ENCODE measurements at places on chromosomes 12 and 14.
A peak's percentile ranks its signal among the peaks of the same experiment; 100 is the strongest.

- no peak for DNase-seq
These were observed 1.8 kb upstream of the SSPN start for GRCh38 chr12:26193539-26193938.

DNA sequence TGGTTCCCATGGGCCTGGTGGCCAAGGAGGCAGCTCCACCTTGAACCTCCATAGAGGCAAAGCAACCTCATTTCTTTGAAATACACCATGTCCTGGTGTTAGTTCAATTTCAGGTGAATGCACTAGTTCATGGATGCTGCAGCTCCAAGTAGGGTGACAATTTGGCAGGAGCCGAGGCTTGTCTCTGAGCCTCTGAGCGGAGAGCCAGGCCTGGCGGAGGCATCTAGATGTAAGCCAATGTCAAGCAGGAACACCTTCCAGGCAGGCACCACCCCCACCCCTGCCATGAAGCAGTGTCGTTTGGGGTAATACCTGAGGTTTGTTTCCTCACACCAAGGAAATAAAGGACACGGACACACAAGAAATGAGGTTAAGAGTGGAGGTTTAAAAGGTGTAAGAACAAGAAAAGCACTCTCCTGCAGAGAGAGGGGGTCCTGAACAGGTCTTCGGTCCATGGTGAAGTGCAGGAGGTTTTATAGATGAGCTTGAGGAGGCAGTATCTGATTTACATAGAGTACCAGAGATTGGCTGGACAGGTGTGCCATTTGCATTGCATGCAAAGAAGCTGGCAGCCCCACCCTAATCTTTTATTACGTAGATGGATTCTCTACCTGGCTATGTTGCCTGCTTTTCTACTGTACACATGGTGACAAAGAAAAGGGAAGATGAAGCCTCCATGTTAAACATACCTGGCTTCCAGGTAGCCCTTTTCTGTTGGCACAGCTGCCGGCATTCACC is 60.3 kb downstream of the RIN3 start:
- no peak for DNase-seq

DNA sequence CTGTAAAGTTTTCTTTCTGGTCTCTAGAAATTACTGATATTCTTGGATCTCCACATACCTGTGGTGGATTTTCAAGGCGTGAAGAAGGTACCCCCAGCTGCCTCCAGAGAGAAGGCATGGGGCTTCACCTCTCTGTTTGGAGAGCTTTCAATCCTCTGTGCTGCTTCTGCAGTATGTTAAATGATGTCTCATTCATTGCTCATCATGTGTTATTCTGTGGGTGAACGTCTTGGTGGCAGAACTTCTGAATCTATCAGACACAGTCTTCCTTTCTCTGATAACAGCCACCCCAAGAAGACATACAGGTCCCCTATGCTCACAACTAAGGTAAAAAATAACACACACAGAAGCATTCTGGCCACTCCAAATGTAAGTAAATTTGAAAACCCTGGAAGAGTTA is 221.3 kb upstream of the TMEM260 start:
- no peak for DNase-seq

DNA sequence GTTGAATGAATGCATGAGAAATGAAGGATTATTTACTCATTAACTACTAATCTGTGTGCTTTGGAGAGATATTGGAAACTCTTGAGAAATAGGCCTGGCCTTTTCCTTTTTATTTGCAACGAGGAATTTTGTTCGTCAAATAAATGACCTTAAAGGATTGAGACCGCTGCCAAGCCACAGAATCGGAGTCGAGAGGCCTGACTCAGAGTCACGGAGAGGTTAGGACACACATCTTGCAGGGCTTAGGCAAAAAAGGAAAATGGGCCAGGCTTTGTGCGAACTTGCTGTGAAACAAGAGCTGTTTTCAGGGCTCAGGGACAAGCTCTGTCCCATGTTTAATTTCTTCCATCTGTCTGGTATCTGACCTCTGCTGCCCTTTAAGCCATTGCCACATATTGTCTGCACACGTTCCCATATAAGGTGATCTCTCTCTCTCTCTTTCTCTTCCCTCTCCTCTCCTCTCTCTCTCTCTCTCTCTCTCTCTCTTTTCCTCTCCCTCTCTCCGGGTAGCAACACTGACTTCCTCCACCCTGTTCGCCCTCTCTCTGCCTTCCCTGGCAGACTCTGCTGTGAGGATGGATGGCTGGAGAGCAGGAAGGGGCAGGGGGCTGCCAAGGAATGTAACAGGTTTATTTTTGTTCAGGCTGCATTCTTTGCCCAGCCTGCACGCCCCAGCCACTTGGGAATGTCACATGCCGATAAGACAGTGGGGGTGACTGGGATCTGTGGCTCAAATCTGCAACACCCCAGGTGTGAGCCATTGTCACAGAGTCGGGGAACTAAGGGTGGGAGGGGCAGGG is 14.9 kb upstream of the IFT81 start:
- peak; percentile 74 for DNase-seq

DNA sequence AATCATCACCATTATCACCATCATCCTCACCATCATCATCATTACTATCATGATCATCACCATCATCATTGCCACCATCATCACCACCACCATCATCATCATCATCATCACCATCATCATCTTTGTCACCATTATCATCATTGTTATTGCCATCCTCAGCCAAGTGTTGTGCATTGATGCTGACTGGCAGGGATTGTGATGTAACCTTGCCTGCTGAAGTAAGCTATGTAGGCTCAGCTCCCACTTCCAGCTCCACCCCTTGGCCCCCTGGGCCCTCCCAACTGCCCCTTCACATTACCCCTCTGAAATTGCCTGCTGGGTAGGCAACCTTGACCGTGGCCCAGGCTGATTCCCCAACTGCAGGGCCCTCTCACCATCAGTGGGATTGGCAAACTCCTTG is 37.6 kb downstream of the SVOP start:
- no peak for DNase-seq

GRCh38 chr12:45572114-45572513 is 157.4 kb upstream of the ARID2 start:
- DNase-seq, result no peak

- DNase-seq, result no peak
These were observed 24.1 kb upstream of the CRADD start for GRCh38 chr12:93653079-93653478.

- no peak for DNase-seq
These were observed 175.3 kb downstream of the ESR2 start for GRCh38 chr14:64118892-64119291.

GRCh38 chr14:59325906-59326305 is 137.4 kb downstream of the DAAM1 start:
- no peak for DNase-seq

DNA sequence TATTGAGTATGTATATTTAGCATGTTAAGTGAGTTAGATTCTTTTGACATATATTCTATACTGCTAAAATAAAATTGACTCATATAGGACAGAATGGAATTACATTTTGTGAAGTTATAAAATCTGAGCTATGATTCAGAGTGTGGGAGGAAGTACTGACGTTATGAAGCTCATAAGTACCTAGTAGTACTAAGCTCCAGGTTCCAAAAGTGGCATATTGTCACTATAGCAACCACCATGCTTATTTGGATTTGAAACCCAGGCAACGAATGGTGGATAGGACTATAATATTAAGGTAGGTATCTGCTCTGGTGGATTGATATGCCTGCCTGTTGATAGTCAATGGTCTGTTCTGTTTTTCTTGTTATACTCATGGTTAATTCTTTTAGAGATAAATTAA is 2.2 kb upstream of the FBXO33 start:
- DNase-seq, result no peak

DNA sequence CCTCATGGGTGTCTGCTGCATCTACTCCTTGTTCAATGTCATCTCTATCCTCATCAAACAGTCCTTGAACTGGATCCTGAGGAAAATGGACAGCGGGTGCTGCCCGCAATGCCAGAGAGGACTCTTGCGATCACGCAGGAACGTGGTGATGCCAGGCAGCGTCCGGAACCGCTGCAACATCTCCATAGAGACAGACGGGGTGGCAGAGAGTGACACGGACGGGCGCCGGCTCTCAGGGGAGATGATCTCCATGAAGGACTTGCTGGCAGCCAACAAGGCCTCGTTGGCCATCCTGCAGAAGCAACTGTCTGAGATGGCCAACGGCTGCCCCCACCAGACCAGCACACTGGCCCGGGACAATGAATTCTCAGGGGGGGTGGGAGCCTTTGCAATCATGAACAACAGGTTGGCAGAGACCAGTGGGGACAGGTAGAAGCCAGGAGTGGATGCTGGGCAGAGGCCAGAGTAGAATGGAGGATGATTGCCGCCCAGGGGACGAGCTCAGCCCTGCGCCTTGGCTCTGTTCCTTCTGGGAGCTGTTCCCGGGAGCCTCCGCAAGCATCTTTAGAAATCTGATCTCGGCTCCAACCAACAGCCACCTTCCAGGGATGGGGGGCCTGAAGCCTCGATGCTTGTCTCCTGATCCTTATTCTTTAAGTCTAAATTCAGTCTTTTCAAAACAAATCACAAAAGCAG is 71.6 kb upstream of the PSMC1 start:
- DNase-seq, result no peak

DNA sequence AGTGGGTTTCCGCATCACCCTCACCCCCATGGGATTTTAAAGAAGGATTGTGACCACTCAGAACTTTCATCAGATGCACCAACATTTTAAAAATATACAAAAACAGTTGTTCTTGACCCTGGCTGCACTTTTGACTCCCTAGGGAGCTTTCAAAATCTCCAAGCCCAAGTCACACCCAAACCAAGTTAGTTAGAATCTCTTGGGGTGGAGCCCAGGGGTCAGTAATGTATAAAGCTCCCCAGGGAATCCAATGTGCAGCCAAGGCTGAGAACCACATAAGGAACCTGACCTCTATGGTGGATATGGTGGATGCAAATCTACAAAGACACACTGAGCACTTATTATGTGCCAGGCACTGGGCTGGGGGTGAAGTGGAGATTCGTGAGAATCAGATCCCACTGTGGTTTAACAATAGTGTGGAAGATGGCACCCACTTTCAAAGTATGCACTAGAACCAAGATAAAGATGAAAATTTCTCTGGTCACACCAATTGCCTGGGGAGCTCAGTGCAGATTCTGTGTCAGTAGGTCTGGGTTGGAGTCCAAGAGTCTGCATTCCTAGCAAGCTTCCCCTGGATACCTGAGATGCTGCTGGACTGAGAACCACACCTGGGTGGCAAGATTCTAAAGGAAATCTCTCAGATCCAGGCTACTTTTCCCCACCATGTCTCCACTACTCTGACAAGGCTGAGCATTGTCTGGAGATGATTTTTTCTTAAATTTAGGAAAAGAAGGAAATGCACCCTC is 18.9 kb upstream of the CMKLR1 start:
- DNase-seq, result no peak

DNA sequence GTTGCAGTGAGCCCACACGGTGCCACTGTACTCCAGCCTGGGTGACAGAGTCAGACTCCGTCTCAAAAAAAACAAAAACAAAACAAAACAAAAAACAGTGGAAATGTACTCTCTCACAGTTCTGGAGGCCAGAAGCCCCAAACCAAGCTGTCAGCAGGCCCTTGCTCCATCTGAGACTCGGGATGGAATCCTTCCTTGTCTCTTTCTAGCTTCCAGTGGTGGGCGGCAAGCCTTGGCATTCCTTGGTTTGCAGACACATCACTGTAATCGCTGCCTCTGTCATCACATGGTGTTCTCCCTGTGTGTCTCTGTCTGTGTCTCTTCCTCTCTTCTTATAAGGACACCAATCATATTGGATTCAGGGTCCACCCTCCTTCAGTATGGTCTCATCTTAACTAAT is 6.4 kb downstream of the TNS2 start:
- no peak for DNase-seq

DNA sequence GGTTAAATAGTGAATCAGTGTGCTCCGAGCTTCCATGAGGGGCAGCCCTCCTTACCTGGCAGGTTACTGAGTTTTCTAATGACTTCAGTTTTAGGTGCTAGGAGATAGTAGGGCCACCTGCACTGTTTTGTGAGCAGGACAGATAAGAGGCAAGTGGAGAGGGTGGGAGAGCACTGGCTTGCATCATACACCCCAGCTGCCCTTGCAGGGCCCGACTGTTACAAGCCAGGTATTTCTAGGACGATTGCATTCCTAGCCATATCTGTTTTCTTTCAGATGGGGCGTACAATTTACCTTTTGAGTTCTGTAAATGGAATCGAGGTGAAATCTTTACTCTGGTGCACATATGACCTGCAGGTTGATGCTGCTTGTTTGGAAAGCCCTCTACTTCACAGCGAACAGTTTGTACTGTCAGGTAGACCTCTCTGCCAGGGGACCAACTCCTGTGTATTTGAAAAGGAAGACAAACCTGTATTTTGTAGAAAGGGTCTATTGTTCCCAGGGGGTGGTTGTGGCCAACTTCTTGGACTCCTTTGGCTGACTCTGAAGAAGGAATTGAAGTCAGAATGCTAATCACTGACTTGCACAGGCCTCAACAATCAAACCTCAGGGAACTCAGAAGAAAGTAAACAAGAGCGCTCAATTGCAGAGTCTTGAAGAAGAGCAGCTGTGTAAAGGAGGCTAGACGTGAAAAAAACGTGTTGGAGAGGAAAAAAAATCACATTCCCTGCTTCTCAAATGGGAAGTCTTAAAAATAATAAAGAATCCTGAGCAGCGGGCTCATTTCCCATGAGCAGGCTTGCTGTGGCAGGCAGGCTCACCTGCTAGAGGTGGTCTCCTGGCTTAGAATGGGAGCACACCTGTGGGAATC is 57.3 kb downstream of the ETV6 start:
- no peak for DNase-seq

DNA sequence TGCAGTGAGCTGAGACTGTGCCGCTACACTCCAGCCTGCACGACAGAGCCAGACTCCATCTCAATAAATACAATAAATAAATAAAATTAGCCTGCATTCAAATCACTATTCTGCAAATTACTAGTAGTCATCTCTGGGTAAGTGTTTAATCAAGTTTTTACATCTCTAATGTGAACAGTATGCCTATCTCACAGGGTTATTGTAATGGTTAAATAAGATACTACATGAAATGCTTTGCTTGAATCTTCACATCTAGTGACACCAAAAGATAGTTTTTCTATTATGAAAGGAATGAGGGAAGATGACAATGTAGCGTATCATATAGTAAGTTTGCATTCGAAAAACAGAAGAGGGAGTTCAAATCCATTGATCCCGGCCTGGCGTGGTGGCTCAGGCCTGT is 2.1 kb downstream of the SRSF9 start:
- no peak for DNase-seq

DNA sequence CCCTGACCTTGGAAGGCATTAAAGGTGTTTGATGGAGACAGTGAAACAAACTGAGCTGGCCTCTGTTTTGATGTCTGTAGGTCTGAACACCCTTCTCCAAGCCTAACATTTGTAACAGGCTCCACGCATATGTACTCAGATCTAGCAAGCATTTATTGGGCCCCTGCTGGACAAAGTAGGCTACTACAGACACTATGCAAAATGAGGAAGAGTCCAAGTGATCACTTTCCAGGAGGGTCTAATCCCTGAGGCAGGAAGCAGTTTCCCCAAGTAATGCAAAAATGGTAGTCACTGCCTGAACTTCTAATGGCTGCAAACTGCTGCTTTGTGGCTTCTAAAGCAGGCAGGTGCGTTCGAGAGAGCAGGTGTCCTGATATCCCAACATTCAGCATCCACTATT is 405.8 kb downstream of the MED13L start:
- peak; percentile 59 for DNase-seq
